Right ventricle myocardium superior (tissue), 1 donor: ENCODE measurements at places on chromosomes 1 and 21.

DNA sequence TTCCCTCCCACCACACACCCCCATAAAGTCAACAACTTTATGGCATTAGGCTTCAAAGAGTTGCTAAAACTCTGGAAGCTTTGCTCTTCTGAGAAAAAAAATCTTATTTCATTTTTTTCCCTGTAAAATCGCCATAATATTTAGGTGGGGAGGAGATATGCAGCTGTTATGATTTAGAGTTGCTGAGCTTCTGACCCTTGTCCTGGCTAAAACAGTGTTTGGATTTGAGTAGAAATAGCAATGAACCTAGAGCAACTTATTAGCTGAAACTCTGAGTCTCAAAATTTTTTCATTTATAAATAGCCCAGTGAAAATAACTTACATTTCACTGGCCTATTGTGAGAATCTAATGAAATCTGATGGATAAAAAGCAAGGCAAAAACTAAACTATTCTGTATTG, 482.8 kb upstream of the NFIA start:
- no peak for DNase-seq

- DNase-seq: no peak
Observed at GRCh38 chr1:221776495-221777301, 34.8 kb upstream of the DUSP10 start.

- DNase-seq: no peak
Observed at GRCh38 chr1:147754661-147755060, 5.7 kb downstream of the GJA5 start.

GRCh38 chr21:31455506-31455905, 111.4 kb upstream of the TIAM1 start:
- no peak for DNase-seq

DNA sequence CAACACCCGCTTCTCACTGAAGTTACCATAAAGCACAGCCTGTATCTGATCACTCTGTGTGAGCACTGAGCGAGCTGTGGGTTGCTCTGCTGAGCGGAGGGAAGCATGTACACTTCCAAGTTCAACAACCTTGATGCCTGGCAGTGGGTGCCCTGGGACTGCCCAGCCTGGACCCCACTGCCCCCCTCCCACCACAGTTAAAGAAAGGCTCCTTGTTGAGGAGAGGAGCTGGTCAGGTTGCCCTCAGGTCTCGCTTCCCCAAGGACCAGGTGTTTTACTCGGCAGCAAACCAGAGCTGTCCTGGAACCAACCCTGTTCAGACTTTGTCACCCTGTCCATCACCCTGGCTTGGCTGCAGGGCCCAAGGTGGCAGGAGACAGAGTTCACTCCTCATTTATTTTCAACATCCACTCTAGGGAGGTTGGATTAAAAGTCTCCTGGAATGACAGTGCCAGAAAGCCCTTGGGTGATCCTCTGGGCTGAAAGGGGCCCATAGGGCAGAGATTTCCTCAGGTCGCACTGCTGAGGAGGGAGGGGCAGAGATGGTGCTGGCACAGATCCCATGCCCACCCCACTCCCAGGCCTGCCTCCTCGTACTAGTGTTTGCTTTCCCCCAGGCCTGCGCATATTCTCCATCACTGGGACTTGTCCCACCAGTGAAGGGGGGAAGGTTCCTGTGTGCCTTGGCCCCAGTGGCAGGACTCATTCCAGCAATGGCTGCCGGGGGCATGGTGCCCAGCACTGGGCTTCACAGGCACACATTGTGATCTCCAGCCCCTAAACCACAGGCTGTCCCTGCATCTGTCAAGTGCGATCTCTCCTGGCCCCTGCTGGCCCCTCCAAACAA, 101.7 kb downstream of the TRABD2B start:
- DNase-seq: no peak

DNA sequence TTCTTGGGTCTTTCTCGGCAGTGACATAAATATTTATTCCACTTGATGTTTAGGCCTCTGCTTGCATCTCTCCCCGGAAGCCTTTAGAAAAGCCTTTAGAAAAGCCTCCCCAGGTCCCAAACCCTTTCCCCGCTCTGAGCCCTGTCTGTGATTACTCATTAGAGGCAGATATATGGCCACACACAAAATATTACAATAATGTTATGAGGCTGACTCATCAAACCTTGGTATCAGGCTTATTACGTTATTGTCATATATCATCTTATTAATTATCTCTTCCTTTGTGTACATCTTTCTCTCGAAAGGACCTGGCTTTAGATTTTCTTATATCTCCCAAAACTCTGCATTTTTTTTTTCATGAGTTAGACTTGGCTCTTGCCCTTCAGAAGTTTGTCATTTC, 69.5 kb downstream of the FGGY start:
- no peak for DNase-seq

- no peak for DNase-seq
Observed at GRCh38 chr21:42829417-42829816, 49.9 kb downstream of the WDR4 start.

- DNase-seq: no peak
Observed at GRCh38 chr1:155352631-155353030, 31.9 kb downstream of the RUSC1 start.

DNA sequence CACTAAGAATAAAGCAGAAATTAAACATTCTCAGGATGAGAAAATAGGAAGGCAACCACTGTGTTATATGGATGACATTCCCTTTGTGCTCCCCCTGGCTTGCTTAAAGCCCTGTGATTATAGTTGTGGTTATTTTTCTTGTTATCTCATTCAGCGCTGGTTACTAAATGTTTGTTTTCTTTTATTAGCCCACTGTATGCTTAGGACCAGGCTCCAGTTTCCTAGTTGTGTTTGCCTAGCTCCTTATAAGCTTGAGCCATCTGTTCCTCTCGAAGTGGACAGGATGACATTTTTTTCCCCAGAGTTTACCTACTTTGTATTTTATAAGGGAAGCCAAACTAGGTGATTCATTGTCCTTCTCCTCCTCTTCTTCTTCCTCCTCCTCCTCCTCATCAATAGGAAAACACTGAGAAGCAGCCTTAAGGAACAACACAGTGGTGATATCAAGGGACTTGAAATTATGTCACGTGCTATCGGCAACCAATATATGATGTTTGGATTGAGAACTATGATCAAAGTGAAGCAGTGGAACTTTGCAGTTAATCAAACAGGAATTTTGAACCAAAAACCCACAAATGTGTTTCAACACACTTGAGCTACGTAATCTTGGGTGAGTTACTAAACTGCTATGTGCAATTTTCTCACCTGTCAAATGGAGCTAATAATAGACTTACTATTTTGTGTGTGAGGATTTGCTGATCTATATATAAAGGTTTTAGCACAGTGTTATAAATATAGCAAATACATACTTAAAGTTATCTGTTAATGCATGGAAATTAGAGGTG, 35.1 kb upstream of the RGS7 start:
- DNase-seq: no peak

GRCh38 chr1:28510970-28511440, 5.2 kb downstream of the RCC1 start:
- no peak for DNase-seq

DNA sequence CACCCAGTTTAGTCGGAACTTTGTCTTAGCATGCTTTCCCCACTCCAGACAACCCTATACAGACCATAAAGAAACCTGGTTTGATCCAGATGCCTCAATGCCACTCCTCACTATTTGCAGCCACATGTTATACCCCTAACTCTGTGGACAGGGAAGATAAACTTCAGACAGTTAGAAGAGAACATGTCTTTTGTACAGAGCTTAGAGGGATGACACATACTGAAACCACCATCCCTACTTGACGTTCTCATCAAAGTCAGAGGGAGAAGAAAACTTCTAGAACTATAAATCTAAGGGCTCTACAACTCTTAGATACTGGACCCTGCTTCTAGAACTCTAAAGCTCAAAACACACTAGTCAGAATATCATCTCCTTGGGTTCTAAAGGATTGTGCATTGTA, 3.7 kb downstream of the SYT6 start:
- DNase-seq: no peak

DNA sequence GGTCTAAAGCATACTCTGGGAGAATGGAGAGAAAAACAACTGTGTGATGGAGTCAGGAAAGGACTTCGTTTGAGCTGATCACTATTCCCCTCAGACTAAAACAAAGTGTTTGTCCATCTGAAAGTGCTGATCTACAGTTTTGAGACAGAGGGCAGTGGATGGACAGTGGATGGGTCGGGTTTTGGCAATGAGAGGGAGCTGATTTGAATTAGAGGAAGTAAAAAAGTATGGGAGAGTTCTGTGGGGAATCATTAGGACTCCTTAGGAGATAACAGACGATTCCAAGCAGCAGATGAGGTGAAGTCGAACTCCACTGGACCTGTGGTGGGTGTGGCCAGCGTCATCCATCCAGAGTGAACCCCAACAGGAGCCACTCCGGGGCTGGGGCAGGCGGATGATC, 62.3 kb downstream of the PTGS2 start:
- no peak for DNase-seq

- no peak for DNase-seq
Observed at GRCh38 chr1:23152966-23153684, 15.5 kb downstream of the LUZP1 start.

DNA sequence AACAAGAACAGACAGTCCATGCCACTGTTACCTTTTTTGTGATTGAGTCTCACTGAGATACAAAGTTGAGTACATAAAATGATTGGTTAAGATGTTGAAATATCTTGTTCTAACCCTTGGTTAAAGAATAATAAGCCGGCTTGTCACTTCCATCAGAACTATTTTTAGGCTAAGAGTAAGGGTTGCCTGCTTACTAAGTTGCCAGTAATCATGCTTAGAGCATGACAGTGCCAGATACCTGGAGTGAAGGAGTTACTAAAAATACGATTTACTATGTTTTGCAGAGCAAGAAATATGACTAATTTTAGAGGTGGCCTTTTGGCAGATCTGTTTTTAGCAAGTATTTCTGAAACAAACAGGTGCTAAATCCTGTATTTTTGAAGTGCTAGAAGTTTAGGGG, 6.0 kb downstream of the HUNK start:
- DNase-seq: no peak

DNA sequence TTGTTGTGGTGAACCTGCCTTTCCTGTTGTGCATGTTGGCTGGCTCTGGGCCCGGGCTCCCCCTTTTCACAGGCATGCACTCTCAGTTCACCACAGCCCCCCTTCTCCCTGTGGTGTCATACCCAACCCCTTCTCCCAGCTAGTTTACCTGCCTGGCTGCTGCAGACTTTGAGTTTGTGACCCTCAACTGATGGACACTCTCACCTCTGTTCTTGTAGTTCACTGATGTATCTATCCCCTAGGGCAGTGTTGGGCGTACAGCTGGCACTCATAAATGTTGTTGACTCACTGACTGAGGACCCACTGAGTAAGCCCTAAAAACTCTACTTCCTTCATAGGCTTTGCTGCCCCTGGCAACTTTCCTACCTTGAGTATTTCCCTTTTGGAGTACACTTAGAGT, 54.9 kb downstream of the WDR64 start:
- DNase-seq: no peak

DNA sequence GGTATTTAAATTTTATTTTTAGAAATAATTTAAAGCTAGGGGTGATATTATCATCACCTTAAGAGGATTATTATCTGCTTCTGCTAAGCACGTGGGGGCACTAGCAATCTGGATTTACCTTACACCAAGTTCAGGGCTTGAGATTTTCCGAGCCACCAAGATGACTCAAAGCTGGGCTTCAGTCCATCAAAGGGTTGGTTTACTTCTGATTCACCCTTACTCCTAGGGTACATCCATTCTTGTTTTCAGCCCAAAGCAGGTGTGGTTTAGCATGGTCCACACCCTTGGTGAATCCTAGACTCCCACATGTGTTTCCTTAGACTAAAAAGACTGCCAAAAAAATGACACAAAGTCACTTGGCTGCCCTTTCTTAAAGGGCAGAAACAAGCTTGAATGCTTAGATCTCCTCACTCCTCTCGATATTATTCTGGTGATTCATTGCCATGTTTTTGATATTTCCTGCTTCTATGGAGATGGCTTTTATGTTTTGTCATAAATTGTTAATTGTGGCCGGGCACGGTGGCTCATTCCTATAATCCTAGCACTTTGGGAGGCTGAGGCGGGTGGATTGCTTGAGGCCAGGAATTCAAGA, 9.8 kb upstream of the PRSS38 start:
- DNase-seq: no peak

DNA sequence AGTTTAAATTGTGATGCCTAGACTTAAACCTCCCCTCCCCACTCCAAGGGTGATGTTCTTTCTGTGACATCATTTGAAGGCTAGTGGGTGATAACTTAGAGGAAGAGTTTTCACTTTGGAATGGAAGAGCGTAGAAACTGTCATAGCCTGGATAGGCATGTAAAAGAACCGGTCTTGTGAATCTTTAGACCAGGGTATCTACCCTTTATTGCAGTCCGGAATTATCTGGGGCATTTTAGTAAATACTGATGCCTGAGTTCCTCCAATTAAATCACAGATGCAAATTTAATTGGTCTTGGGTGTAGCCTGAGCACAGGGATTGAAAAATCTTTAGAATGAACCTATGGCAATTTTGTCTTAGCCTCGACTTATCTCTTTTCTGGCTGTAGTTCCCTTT, 24.7 kb downstream of the MAN1C1 start:
- no peak for DNase-seq
